ENCODE measurements at places on chromosomes 11 and 22. TPM values are rescaled to one million over a fixed set of nuclear protein-coding genes. Genes with fewer than 3 reads are reported as not detected.

The GTSE1 gene
- total RNA-seq, result 10.9 TPM

The MUC6 gene
- total RNA-seq, result not detected

The SLC15A3 gene
- 18.4 TPM for total RNA-seq

The USP2 gene
- total RNA-seq, result 26.7 TPM

The OR51E2 gene
- total RNA-seq, result 0.46 TPM

The SAA4 gene
- total RNA-seq, result not detected

The PRR33 gene
- not detected for total RNA-seq

The MAJIN gene
- not detected for total RNA-seq

The TMEM86A gene
- total RNA-seq, result 1.7 TPM

The GGTLC3 gene
- not detected for total RNA-seq

The MS4A6E gene
- total RNA-seq, result not detected

The MPEG1 gene
- total RNA-seq, result 30.8 TPM

The IGLL5 gene
- total RNA-seq, result 32.8 TPM

The KRTAP5-11 gene
- total RNA-seq, result not detected

The NRIP3 gene
- total RNA-seq, result 0.63 TPM

The VPS11 gene
- 29.1 TPM for total RNA-seq

The CCDC82 gene
- 22.2 TPM for total RNA-seq

The MYEOV gene
- total RNA-seq, result 6.2 TPM

The SNX19 gene
- total RNA-seq, result 53.1 TPM

The FDX1 gene
- total RNA-seq, result 24.3 TPM

The PKP3 gene
- total RNA-seq, result 174 TPM

The SEPTIN3 gene
- 0.23 TPM for total RNA-seq

The NELL1 gene
- total RNA-seq, result 0.31 TPM

The OR5M3 gene
- not detected for total RNA-seq

The VWCE gene
- total RNA-seq, result 0.17 TPM

The ACRV1 gene
- not detected for total RNA-seq

Data from mucosa of descending colon (tissue), 3 donors.